ENCODE measurements at places on chromosomes 11 and 22.

DNA sequence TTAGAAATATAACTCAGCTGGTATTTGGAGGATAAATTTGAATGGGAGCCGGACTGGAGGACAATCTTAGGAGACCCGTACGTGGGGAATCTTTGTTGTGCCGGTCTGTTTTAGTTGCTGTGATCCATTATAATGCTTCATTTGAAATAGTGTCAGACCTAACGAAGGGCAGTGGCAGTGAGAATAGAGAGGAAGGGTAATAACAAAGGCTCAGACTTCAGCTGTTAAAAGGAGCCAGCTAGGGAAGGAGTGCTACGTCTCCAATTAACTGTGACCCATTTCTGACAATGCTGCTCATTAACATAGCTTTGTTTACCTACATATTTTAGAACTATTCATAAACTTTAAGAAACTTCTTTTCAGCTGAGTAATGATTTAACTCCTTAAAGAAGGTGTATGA, 246.9 kb downstream of the OPCML start:
- DNase-seq = no peak

DNA sequence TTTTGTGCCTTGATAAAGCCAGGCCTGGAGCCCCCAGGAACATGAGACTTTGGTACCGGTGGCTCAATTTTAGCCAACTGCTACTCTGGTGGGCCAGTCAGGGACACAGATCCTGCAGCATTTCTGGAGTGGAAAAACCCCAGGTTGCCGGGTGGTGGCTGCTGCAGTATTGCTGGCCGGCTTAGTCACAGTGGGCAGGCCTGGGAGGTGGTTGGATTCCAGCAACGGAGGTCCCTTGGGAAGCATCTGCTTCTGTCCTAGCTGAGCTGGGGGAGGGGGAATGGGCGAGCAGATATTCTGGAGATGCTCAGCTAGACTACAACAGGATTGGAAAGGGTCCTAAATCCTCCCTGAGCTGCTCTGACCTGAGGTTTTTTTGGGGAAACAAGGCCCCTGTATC, 31.6 kb upstream of the ACCSL start:
- DNase-seq = peak; percentile 95

DNA sequence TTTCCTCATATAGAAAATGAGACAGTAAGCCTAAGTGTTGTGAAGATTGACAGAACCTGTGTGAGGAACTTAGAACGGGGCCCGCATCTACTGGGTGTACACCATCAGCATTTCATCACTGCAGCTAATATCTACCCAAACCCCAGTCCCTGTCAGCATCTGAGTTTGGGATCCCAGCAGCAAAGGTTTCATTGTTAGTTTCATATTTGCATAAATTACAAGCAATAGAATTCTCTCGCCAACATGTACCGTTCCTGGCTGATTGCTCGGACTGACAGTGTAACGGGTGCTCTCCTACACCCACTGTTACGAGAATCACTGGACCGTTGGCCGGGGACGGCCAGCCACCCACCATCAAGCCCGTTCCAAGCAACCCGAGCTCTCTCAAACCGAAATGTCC, 10.4 kb upstream of the TMPRSS6 start:
- DNase-seq = no peak

- DNase-seq = no peak
Measured at GRCh38 chr11:93474123-93474522, 69.1 kb downstream of the SMCO4 start.

DNA sequence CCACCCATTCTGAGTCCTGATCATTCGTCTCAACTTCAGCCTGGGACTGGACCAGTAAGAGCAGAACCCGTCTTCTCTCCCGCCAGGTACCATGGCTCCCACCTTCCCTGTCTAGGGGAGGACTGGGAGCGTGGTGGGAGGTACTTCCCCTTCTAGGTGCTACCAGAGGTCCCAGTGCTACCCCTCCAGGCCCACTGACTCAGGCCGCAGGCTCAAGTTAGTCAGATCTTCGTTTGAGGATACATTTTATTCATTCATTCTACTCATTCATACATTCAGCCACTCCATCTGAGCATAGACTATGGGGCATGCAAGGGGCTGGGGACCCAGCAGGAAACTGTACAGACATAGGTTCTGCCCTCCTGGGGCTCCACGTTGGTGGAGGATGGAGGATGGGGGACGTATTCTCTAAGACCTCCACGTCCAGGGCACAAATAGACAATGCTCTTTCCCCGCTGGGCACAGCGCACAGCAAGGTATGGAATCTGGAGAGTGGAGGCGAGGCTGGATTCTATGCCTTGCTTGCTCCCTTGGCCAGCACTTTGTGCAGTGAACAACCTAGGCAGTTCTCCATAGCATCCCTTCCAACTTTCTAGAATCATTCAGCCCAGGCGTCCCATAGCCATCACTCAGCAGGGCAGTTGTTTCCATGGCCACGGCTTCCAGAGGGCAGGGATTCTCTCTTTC, 1.0 kb upstream of the RAB3IL1 start:
- DNase-seq = peak; percentile 74

DNA sequence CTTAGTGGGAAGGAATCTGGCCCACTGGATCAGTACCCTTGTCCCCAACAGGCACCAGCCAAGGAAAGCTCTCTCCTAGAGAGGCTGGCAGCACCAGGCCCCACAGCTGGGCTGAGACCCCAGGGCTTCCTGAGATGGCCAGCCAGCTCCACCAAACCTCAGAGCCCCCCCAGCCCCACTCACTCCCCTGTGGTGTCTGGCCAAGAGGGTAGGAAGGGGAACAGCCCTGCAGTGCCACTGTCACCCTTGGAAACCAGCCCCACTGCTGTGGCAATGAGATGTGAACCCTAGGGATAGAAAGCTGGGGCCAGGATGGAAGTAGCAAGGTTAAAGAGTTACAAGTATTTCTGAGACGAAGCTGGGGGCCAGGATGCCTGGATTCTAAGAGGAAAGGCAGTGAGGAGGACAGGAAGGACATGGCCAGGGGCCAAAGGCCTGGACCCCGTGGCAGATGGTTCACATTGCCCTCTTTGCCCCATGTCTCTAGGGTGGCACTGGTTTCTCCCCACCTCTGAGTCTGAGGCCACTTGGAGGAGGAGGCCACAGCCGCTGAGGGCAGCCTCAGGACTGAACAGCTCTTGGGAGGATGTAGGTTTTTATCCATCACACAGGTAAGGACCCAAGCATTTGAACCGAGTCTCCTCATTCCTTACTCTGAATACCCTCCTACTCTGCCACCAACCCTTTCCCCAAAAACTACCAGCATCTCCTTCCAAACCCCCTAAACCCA, 28.8 kb downstream of the NRXN2 start:
- DNase-seq = no peak

GRCh38 chr11:86672007-86672621, at the start of gene ME3:
ME3 (minus strand) TSS chr11:86672616.
- DNase-seq = peak; percentile 87

GRCh38 chr11:3637201-3637600, 4.6 kb downstream of the ART5 start:
- no peak for DNase-seq

- no peak for DNase-seq
Measured at GRCh38 chr11:64764753-64765152, 5.0 kb upstream of the PYGM start.

GRCh38 chr11:122076512-122077120, 39.4 kb downstream of the BLID start:
- DNase-seq = no peak

- DNase-seq = no peak
Measured at GRCh38 chr11:103618528-103618927, 417.9 kb upstream of the DDI1 start.

DNA sequence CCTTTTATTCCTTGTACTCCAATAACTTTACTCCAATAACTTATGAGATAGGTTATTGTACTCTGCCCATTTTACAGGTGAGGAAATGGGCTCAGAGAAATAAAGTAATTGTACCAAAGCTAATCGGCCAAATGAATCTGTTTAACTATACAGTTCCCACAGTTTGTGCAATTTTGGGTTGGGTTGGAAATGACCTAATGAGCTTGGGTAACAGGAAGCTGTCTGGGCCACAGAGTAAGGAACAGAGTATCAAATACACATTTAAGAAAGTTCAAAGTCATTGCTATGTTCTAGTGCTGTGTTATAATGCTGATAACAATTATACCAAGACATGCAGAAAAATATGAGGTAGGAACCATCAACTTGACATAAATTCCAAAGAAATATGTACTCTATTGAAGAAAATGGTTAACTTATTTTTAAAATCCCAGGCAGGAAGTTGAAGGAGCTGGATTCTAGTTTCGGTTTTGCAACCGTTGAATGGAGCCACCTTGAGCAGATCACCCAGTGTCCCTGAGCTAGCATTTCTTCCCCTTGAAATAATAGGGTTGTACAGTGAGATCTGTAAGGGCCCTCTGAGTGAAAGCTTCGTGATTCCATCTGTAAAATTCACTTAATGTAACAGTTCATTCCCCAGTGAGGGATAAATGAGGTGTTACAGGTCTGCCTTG, 360.9 kb upstream of the NARS2 start:
- DNase-seq = no peak

- no peak for DNase-seq
Measured at GRCh38 chr11:126394036-126394435, 38.5 kb downstream of the ST3GAL4 start.

DNA sequence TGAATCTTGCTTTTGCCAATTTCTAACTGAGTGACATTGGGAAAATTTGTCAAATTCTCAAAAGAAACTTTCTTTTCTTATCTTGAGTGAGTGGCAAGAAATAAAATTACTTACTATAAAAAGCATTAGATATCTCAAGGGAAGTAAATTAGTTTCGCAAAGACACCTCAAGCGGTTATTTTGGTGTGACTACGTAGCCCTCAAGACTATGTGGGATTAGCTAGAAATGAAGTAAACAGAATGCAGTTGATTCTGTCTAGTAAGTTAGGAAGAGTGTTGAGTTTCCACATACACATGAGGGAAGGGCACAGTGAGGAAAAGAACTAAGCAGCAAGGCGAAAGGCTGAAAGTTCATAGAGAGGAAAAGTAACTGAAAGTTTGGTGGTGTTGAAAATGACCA, 28.3 kb upstream of the MS4A6A start:
- no peak for DNase-seq

DNA sequence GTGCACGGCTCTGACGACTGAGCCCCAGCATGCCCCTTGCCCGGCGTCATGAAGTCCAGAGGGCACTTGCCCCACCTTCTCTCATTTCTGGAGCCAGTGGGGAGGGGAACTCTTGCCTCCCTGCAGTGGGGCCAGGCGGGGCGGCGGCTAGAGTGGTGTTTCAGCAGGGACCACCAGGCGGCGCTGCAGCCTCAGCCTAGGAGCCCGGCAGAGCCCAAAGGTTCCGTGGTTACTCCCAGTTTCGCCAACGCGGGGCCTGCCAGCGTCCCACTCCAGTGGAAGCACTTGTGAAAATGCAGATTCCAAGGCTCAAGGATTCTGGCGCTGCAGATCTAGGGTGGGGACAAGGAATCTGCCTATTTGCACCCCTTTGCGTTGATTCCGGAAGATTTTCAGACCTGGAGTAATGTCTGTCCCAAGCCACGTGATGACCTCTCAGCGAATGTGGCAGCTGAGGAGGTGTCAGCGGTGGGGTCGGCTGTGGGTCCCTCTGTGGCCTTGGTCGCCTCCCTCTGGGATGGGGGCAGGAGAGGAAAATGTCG, 55.7 kb downstream of the CD82 start:
- peak; percentile 77 for DNase-seq

DNA sequence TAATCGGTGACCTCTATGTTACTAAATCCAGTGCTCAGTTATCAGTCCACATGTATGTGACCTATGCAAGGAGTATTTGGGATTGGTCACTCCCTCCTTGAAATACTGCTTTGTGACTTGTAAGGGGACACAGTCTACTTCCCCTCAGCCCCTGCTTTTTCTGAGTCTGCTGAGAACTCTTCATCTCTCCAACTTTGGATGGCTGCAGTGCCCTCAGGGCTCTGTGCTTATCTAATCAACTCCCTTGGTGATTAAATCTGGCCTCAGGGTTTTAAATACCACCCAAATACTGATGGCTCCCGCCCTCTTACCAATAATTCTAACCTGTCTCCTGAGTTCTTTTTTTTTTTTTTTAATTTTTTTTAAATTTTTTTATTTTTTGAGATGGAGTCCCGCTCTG, 40.2 kb downstream of the FAM118A start:
- no peak for DNase-seq

DNA sequence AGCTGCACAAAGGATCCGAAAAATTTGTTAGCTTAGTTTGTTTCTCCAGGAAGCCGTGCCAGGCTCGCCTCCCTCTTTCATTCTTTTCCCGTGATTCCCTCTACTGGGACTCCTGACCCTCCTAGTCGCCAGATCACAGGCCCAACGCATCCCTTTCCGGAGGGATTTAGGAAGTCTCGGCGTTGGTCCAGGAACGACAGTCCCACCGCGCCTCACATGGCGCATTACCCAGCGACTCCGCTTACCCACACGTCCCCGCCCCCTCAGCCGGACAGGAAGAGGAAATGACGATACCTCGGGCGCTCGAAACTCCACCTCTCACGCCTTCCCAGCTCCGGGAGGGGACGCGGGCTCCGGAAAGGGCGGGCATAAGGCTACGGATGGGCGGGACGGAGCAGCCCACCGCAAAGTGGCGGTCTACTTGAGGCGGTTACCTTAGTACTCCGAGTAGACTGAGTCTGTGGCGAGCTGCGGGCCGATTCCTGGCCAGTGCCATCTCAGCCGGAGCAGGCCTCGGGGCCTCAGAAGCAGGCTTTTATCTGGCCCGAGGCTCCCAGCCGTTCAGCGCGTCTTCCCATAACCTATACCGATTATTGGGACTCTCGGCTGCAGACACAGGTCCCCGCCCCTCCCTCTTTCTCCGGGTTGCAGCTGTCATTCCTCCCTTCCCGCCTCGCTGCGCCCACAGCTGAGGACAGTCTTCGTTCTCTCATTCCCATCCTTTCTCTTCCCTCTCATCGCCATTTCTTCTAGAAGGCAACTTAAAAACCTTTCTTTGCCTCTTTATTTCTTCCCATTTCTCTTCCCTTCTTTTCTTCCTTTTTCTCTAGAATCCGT, at the start of gene CCDC15:
Gene CCDC15, plus strand, starts transcription at position 450 of the 837 bp plus-strand sequence. CDS start 531 bp downstream, outside the sequence.
- DNase-seq = peak; percentile 97

DNA sequence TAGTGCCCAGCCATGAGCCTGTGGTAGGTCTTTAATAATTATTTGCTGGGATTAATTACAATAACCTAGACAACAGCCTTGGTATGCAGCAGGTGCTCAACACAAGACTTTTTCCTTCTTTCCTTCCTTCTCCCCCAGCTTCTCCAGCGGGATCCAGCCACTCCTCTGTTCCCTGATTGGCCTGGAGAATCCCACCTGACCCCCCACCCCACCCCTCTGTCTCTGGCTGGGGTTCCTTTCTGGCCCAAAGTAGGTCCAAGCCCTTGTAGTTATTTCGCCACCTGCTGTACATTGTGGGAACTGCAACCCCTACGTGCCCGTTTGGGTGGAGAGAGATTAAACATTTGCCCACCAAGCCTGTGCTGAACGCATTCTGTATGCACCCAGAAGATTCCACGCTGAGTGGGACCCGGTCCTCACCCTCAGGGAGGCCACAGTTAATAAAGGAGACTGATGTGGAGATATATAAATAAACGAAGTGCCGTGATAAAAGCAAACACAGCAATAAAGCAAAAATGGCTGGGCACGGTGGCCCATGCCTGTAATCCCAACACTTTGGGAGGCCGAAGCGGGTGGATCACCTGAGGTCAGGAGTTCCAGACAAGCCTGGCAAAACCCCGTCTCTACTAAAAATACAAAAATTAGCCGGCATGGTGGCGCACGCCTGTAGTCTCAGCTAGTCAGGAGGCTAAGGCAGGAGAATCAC, 32.1 kb upstream of the DGKZ start:
- no peak for DNase-seq

Measured in coronary artery (tissue), 2 donors.